ENCODE measurements at places on chromosomes 4 and X.

DNA sequence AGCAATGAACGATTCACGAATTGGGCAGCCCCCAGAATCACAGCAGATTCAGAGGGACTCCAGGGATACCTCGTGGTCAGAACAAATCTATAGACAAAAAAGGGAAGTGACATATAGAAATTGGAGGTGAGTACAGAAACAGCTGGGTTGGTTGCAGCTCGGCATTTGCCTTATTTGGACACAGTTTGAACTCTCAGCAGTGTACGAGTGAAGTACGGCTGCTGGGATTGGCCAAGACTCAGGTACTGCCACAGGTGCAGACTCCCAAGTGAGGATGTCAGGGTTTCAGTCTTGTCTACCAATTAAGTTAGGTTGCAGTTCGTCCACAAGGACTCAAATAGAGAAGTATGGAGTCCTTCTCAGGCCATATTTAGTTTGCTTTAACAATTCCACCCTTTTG, 28.2 kb downstream of the HTT-AS start:
- no peak for DNase-seq

DNA sequence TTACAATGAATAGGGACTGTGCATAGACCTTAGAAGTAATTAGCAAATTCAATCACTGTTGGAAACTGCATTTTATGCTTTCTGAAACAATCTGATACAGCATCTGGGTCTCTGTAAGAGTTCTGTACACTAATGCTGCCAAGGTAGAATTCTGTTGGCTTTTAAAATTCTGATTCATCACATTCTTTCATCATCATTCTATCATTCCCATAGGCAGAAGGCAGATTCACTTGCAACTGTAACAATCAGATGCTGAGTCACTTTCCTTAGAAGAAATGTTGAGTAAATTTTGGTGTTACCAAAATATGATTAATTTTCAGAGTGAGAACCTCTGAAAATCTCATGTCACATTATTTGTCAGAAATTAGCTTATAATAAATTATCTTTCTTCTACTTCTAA, 267.2 kb downstream of the MAPK10 start:
- no peak for DNase-seq

GRCh38 chr4:67869580-67870190, 14.1 kb downstream of the TMPRSS11D start:
- no peak for DNase-seq

- DNase-seq = no peak
Measured at GRCh38 chr4:112284662-112285411, 867 bp downstream of the TIFA start.

DNA sequence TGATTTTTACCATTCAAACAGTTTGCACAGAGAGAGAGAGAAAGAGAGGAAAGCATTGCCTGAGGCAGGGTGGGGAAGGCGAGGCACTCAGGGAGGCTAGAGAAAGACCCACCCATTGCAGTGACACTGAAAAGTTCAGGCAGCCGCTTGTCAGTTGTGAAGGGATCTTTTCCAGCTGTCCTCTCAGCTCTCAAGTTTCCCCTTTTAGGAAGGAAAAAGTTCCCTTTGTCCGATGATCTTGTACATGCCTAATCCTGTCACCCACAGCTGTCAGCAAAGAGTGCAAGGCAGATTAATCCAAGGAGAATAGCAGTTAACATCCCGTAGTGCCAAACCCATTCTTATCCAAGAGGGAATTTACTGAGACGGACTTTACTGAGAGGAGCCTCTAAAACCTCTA, 255.0 kb downstream of the MAGEB5 start:
- no peak for DNase-seq

DNA sequence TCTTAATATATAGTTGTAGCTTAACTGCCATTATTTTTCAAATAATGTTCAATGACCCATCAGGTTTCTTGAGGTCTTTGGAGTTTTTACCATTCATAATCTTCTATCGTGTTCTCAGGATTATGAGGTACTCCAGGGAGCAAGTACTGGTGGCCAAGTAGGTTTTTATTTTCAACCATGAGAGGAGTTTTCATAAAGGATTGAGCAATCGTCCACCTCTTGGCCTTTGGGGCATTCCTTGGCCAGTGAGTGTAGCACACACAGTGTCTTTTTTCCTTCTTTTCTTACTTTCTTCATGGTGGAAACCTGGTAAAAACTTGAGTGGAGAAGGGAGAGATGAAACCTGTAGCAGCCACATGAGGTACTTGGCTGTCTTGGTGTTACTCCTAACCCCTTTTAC, 567.0 kb upstream of the NR3C2 start:
- DNase-seq = no peak

GRCh38 chr4:75948822-75949444, 8.1 kb upstream of the NAAA start:
- DNase-seq = no peak

DNA sequence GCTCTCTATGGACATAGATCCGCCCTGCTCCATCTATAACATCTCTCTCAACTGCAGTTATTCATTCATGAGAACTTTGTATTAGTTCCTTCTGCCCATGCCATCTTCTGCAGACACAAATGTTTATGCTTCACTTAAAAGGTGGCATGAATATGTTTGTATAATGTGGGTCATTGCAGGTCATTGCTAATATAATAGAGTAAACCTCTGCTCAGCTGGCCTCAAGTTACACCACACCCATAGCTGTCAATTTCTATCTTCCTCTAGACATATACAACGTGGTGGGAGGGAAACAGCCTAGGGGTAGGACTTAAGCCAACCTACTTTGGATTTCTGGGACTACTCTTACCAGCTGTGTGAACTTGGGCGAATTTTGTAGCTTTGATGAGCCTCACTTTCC, 129.8 kb downstream of the ATXN3L start:
- no peak for DNase-seq

DNA sequence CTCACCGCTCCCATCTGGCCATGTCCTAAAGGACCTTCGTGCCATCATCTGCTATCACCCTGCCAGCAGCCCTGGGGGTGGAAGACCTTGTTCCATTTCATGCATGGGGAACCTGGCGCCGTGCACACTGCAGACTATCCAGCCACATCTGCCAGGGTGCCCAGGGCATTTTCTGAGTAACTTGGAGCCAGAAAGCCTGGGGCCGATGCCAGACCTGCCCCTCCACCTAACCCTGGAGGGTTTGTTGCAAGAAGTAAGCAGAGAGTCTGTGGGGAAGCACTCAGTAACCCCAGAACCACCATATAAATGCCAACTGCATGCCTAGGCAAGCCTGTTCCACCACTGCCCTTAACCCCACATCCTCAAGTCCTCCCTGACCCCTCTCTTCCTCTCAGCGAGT, 7.3 kb downstream of the HAUS7 start:
- no peak for DNase-seq

DNA sequence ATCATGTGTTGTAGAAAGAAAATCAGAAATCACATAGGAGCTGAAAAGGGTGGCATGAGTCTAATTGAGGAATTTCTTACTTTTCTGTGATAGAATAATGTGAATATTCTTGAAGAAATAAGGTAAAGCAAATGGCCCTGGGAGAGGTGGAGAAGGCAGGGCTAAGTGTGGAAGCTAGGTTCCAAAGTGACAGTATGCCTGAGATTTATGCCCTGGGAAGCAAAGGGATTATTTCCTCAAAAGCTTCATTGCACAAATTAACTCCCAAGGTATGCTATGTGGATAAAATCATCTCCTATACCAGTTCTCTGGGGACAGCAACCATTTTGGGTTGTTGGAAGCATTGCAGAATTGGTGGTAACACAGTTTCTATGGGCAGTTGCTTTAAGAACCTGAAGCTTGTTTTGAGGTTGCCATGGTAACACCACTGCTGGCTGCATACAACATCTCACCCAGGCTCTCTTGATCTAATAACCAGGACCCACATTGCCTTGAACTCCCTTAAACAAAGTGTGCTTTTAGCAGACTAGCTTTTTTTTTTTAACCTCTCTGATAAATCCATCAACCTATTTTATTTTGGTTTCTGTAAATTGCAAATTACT, 21.0 kb downstream of the MAOA start:
- DNase-seq = no peak

DNA sequence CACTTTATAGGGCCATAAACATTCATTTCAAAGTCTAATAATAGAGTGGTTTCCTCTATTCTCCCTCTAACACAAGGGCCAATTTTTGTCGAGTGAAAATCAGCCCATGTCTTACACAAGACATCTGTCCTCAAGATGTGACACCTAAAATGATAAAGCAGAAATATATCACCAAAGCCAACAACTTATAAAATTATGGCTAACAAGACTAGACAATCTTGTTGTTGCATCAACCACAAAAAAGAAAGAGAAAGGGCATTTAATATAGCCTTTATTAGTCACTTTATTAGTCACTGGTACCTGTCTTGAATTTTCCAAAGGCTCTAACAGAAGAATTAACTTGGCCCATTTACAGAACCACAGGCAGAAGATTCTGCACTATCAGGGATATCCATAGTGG, 161.6 kb downstream of the SMIM20 start:
- no peak for DNase-seq

DNA sequence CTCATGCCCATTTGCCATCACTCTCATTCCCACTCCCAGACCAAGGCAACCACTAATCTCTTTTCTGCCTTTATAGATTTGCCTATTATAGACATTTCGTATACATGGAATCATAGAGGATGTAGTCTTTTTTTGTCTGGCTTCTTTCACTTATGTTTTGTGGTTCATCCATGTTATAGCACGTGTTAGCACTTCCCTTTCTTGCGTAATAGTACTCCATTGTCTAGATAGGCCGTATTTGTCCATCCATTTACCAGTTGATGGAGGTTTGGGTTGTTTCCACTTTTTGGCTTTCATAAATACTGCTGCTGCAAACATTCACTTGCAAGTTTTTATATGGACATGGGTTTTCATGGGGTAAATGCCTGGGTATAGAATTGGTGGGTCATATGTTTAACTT, 48.4 kb downstream of the KIF4A start:
- no peak for DNase-seq

- DNase-seq = no peak
Measured at GRCh38 chrX:77572322-77572721, 125.1 kb downstream of the FGF16 start.

- peak; percentile 61 for DNase-seq
Measured at GRCh38 chrX:45824471-45824870, 623.8 kb upstream of the DIPK2B start.

GRCh38 chr4:55347610-55348228, 1.7 kb downstream of the SRD5A3 start:
- DNase-seq = no peak

GRCh38 chrX:83469551-83469950, 38.5 kb upstream of the POU3F4 start:
- no peak for DNase-seq

DNA sequence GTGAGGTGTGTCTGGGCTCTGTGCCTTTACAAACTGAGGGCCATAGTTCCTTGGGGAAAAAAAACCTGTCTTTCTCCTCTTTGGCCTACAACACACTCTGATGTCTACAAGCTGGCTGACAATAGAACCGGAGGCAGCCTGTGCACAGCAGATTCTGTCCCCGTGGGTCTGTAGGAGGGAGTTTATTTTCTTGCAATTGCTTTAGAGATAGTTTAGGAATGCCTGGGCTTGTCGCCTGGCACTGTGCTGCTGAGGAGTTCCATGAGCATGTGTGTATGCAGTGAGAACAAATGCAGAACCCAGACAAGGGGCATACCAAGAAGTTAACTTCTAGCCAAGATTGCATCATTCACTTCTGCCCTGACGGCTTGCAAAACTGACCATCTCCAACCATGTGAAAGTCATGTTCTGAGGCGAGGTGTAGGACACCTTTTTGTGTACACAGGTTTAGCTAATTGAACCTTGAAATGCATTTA, 54.1 kb downstream of the CCNI start:
- DNase-seq = no peak

DNA sequence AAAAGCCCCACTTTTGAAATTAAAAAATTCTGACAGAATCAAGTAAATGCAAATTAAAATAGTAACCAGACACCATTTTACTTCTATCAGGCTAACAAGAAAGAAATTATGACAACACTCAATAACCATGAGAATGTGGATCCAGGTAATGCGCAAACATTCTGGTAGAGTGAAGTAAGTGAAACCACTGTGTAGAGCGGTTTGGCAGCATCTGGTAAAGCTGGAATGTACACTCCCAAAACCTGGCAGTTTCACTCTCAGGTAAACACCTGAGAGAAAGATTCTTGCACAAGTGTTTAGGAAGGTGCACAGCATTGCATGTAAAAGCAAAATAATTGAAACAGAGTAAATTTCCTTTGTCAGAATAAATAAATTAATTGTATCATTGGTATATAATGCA, 81.8 kb downstream of the TRIML1 start:
- no peak for DNase-seq

- no peak for DNase-seq
Measured at GRCh38 chrX:47201345-47201944, 7.8 kb downstream of the UBA1 start.

GRCh38 chrX:100356351-100356896, 53.6 kb downstream of the PCDH19 start:
- no peak for DNase-seq

Data from stimulated activated CD4-positive, alpha-beta T cell treated with anti-CD3 and anti-CD28 coated beads, Interleukin-2, amount 100 ng/mL, for 4 hours (primary cell).